Right forelimb (tissue), 1 donor: ENCODE measurements at places on chromosomes 2 and 18.

DNA sequence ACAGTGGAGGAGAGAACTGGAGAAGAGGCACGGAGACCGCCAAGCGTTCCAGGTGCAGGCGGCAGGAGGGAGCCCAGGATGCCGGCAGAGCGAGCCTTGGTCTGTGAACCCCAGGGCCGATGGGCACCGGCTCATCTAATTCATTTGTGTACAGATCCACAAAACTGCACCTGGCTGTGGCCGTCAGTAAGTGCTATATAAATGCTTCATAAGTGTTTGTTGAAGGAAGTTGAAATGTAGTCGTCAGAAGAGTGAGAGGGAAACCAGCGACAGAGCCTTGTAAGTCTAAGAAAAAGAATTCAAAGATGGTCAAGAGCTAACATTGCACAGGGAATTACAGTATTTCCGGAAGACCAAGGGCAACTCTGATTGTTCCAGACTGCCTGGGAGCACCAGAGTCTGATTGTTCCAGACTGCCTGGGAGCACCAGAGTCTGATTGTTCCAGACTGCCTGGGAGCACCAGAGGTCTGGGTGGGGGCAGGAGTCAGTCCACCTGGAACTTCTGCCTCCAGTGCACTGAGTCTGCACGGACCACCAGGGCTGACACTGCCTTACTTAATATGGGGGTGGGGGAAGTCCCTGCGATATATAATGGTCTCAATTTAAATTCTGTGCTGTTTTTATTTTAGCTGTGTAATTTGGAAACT, 112.3 kb downstream of the BCL2 start:
- DNase-seq, result no peak

DNA sequence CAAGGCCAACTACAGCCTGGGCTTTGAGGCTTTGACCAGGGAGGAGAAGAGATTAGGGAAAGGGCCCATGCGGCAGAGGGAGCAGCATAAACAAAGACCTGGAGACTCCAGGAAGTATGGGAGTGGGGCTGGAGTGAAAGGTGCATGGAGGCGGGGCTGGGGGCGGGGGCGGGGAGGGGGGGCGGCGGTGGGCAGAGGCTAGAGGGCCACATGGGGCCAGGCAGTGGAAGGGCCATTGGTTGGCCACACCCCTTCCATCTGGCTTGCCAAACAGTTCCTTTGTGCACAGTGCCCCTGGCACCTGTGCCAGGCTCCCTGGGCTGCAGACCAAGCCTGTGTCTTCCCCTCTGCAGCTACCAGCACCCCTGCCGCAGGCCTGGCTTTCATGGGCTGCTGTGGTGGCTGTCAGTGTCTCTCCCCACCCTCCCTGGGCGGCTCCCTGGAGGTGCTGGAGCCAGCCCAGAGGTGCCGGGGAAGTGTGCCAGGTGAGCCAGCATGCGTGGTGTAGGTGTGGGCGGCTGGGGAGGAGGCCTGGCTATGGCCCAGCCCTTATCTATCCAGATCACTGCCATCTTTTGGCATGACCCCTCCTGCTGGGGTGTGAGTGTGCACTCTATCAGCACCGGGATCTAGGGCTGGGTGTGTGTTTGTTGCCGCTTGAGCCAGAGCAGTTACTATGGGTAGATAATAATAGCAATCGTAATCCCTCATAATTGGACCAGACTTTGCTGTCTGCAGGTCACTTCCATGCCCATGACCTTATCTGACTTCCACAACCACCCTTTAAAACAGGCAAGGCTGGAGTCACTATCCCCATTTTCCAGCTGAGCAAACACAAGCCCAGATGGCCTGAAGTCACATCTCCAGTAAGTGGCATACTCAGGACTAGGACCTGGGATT, 30.5 kb downstream of the DNMT3A start:
- DNase-seq, result no peak

DNA sequence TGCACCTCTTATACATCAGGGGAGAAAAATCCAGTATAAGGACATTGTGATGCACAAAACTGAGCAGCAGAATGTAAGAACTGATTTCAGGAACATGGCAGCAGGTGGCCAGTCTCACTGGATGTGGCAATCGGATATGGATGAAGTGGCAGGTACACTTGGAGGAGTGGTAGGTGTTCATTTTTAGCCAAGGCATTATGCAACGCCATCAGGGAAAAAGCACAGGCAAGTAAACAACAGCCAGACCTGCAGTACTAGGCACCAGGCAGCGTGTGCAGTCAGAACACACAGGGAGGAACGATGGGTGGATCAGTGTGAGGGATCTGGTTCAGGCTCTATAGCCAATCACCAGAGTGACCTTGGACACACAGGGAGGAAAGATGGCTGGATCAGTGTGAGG, 77.4 kb upstream of the GCFC2 start:
- DNase-seq, result no peak

- DNase-seq, result no peak
Observed at GRCh38 chr2:23649819-23650218, 264.8 kb downstream of the KLHL29 start.

- DNase-seq, result no peak
Observed at GRCh38 chr2:166375195-166375735, 479 bp downstream of the SCN9A start.

- DNase-seq, result no peak
Observed at GRCh38 chr2:36710858-36711515, 14.5 kb downstream of the VIT start.

- DNase-seq, result no peak
Observed at GRCh38 chr2:98027538-98027937, 31.8 kb upstream of the TMEM131 start.

DNA sequence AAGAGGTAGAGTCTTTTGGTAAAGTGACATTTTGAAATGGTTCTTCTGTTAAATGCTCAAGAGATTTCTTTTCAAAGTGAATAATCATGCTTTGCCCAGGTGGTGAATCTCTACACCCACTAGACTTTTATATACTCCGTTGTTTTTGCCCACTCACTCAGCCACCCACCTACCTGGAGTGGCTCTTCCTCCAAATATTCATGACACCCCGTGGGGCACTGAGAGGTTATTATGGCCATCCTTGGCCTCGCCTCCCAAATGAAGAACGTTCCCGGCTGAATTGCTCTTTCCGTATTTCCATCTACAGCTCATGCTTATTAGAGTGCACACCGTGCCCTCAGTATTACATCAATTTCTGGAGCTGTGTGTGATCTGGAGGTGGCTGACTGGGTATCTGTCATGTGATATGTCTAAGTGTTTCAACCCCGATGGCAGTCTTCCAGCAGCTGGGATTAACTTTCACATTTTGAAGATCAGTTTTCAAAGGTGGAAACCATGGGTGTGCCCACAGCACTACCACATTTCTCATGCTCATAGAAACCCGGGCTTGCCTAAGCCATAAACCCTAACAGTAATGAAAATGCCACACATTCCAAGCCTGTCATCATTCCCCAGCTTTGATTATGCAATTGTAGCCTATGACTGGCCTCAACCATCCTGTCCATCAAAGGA, 406.6 kb upstream of the MMADHC start:
- DNase-seq, result no peak

DNA sequence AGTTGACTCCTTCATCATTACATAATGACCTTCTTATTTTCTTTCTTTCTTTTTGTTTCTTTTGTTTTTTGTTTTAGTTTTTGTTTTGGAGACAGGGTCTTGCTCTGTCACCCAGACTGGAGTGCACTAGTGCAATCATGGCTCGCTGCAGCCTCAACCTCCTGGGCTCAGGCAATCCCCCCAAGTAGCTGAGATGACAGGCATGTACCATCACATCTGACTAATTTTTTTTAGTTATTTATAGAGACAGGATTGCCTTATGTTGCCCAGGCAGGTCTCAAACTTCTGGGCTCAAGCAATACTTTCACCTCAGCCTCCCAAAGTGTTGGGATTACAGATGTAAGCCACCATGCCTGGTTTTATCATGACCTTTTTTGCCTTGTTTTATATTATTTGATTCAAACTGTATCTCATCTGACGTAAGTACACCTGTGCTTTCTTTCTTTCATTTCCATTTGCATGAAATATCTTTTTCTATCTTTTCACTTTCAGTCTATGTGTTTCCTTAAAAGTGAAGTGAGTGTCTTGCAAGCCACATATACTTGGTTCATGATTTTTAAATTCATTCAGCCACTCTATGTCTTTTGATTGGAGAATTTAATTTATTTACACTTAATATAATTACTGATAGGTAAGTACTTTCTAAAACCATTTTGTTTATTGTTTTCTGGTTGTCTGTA, 39.1 kb downstream of the SP100 start:
- DNase-seq, result no peak

DNA sequence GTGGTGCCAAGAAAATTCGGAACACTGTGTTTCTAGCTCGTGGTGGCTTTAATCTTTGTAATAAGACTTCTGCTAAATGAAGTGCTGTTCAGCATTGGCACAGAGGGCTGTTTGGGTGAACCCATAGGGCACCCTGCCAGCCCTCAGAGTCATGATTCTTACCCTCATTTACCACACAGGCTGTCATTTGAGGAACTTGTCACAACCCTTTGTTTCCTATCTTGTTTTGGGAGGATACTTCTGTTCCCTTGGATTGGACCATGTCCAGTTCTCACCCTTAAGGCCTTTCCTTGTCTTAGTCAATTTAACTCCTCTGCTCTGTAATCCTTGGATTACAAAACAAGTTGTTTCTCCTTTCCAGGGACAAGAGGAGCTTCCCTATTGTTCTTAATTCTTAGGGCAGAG, 225.7 kb downstream of the MTX2 start:
- no peak for DNase-seq

GRCh38 chr2:196225213-196225612, 53.8 kb upstream of the STK17B start:
- DNase-seq, result no peak

- DNase-seq, result no peak
Observed at GRCh38 chr2:163044114-163044513, 205.5 kb upstream of the KCNH7 start.

- no peak for DNase-seq
Observed at GRCh38 chr2:46960618-46961017, 45.0 kb upstream of the MCFD2 start.

DNA sequence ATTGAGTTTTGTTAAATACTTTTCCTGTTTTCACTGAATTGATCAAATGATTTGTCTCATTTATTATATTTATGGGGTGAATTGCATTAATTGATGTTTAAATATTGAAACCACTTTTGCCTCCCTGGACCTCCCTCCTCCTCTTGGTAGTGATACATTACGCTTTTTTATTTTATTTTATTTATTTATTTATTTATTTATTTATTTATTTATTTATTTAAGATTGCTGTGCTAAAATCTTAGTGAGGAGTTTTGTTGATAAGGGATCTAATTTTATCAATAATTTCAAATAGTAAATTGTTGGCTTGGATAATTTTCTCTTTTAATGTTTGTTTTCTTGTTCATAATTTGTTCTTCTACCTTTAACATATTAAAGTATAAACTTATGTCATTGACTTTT, 1281.0 kb upstream of the NXPH2 start:
- no peak for DNase-seq

DNA sequence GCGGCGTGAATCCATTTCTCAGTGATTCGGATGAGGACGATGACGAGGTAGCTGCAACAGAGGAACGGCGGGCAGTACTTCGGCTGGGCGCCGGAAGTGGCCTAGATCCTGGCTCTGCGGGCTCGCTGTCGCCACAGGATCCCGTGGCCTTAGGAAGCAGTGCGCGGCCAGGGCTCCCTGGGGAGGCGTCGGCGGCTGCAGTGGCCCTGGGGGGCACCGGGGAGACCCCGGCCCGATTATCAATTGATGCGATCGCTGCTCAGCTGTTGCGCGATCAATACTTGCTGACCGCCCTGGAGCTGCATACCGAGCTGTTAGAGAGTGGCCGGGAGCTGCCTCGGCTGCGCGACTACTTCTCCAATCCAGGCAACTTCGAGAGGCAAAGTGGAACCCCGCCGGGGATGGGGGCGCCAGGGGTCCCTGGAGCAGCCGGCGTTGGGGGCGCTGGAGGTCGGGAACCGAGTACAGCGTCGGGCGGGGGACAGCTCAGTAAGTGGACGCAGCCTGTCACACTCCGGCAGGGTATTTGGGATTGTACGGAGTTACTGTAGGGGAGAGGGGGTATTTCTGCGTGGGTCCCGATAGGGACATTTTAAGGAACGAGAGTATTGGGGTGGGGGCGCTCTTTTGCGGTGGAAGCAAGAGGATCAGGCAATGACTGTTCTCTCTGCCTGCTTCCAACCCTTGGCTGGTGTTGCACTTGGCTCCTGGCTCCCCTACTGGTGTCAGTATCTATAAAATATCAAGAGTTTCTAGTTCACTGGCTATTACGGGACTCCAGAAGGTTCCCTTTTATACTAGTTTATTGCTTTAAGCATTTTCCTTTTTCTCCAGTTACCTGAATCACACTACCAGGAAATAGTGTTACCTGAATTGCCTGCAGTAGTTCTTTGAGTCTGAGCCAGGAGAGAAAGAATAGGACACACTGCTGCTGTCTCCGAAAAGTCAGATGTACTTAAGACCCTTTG, 772 bp downstream of the RELCH start:
- DNase-seq, result peak; percentile 50

DNA sequence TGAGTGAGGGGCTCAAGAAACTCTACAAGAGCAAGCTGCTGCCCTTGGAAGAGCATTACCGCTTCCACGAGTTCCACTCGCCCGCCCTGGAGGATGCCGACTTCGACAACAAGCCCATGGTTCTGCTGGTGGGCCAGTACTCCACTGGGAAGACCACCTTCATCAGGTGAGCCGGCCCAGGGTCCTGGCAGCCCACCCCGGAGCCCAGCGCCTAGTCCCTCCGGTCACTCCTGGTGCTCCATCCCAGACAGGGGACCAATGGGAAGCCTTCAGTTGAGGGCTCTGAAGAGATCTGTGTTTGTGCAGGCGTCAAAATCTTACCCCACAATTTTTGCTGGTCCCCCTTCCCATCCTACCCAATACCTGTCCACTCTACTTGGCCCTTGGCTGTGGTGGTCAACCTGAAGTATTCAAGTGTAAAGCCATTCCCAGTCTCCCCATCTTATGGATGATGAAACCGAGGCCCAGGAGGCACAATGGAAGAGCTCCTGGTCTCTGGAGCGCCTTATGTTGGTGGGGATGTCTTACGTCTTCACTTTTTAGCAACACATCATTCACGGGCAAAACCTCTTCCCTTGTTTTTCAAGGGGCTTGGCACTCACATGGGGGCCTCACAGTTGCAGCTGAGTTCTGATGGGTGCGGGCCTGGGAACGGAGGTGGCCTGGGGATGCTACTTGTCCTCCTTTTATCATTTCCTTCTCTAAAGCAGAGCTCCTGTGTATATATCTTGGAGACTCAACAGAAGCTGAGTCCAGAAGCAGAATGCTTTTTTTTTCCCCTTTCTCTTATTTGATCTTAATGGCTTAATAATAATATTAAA, 941 bp downstream of the EHD3 start:
- peak; percentile 48 for DNase-seq

DNA sequence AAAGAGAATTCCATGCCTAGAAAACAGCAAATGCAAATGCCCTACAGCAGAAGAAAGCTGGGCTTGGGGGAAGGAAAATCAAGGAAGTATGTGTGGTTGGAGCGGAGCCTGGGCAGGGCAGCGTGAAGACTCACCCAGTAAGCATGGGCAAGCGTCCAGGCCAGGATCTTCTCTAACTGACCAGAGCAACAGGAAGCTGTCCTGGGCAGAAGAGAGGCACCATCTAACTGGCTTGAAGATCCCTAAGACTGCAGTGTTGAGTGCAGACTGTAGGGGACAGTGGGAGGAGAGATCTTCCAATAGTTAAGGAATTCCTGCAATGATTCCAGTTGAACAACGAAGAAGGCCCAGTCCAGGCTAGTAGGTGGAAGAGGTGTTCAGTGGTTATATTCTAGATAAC, 57.9 kb downstream of the NXPH2 start:
- DNase-seq, result no peak

GRCh38 chr2:62447411-62447810, 58.6 kb downstream of the TMEM17 start:
- no peak for DNase-seq

- DNase-seq, result no peak
Observed at GRCh38 chr18:9726936-9727335, 18.8 kb downstream of the RAB31 start.

- DNase-seq, result no peak
Observed at GRCh38 chr2:64036034-64036705, 16.9 kb upstream of the VPS54 start.
